ENCODE measurements at places on chromosomes 2 and 18.

GRCh38 chr2:169511818-169512217 lies 2.3 kb downstream of the KLHL41 start:
- no peak for DNase-seq

DNA sequence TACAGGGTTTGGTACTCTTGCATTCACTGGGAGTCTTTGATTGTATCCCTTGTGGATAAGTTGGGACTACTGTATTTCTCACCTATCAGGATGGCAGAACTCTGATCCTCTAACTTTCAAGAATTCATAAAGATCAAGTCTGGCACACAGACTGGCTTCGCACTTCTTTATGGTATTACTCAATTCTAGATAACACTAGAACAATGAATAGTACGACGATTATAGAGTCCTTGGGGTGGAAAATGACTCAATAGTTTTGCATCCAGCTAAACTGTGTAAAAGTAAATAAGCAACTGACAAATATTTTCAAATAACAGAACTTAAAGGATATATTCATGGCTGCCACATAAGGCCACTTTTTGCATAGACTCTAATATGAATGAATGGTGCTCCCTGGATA lies 103.4 kb upstream of the MEX3C start:
- DNase-seq = no peak

- DNase-seq = no peak
These were observed 17.9 kb upstream of the ID2 start for GRCh38 chr2:8663997-8664396.

- no peak for DNase-seq
These were observed 31.5 kb downstream of the CFAP210 start for GRCh38 chr2:169662744-169663143.

DNA sequence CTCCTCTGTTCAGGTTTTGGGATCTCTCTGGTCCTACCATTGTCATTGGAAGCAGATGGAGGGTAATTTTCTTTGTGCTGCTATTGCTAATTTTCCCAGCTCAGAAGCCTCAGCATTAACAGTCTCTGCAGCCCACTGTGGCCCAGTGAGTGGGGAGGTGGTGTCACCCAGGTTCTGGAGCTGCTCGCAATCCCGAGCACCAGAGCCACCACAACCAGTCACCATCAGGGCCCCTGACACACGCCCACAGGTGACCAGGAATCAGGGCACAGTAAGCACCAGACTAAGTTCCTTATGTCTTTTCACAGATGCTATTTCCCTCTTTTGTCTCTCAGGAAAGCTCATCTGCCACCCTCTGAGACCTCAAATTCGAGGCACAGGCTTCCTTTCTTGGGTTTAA lies 87.9 kb downstream of the SEPTIN10 start:
- no peak for DNase-seq

DNA sequence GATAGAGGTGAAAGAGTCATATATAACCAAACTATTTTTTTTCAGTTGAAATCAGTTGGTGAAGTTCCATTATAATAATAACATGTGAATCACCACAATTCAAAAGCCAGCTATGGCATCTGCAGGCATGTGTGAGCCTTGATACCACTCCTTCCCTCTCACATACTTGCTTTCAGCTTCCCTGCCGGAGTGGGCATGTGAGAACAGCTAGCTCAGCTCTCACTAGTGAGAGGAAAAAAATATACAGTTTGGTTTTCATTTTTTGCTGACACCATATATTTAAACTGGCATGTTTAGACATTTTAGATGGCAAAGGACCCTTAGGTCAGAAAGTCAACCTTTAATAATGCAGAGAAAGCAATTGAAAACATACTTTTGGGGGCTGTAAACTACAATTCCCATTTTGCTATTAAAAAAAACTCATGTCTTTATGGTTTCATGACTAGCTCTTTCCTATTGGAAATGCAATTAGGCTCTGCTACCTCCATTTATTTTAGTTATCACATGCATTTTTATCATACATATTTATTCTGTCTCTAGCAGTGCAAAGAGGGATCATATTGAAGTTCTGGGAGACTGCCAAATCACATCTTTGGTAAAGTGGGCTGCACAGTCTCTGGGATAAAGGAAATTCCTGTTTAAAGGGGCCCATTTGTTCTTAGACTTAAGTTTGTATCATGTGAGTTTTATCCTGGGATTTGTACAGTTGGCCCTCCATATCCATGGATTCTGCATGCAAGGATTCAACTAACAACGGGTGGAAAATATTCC lies 33.2 kb upstream of the SLC40A1 start:
- DNase-seq = no peak

- DNase-seq = no peak
These were observed 77.7 kb upstream of the IGFBP5 start for GRCh38 chr2:216773072-216773471.
